ENCODE measurements at places on chromosomes 7 and 10.

DNA sequence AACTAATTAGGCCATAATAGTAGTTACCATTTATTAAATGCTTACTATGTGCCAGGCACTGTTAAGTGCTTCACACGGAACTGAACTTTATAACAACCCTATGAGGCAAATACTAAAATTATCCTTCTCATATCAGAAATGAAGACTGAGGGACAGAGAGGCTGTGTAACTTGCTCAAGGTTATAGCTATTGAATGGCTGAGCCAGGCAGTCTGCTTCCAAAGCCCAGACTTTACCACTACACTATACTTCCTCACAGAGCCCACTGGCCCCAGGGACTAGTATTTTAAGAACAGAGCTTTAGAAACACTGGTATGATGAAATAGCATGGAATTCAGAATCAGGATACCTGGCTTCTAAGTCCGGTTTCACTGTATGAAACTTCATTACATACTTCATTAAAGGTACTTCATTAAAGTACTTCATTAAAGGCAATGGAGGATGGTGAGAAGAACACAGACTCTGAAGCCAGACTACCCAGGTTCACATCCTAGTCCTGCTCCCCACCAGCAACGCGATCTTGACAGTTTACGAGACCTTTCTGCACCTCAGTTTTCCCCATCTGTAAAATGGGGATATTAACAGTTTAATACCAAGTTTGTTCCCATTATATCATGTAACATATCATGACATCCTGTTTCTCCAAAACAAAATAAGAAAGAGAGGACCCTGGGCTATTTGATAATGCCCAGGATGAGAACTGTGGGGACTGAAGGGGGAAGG is 19.6 kb downstream of the ANXA11 start:
- peaks cover 8% of the 10 kb centered on the region for H3K4me1 ChIP-seq
- H3K36me3 ChIP-seq = peaks cover 11% of the 10 kb centered on the region
- no peak overlapping the region for H3K27ac ChIP-seq
- DNase-seq = no peak

- H3K4me3 ChIP-seq = no peak overlapping the region
- H3K36me3 ChIP-seq = no peaks in the 10 kb centered on the region
- peaks cover 2% of the 10 kb centered on the region for H3K4me1 ChIP-seq
- no peaks in the 10 kb centered on the region for H3K27me3 ChIP-seq
- H3K27ac ChIP-seq = no peak overlapping the region
Observed at GRCh38 chr10:110898391-110898790, 20.6 kb downstream of the BBIP1 start.

GRCh38 chr7:55887821-55888247 is 578 bp downstream of the ZNF713 start:
- H3K27me3 ChIP-seq = no peaks in the 10 kb centered on the region
- peak overlapping the region; percentile 56 for H3K4me3 ChIP-seq
- no peaks in the 10 kb centered on the region for H3K4me1 ChIP-seq
- H3K27ac ChIP-seq = no peak overlapping the region

DNA sequence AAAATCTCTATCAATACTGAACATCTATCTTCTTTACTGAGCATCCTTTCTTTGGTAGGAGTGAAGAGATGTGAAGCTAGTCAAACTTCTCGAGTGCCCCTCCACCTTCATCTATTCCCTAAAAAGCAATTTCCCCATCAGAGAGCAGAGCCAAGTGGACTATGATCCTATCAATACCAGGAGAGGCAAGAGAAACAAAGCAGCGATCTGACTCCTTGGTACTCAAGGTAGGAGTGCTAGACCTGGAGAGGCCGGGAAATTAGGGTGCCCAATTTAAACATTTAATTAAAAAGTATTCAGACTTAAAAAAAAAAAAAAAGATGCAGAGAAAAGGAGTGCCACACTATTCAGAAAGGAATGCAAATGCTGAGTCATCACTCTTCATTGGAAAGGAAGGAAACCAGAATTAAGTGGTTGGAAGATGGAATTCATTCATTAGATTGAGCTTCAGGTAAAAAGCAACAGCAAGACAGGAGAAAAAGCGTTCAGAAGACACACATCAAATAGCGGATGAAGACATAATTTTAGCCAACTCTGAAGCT is 1.6 kb downstream of the TIAL1 start:
- DNase-seq = peak; percentile 50
- H3K4me3 ChIP-seq = peak overlapping the region; percentile 93
- peak overlapping the region; percentile 93 for H3K27ac ChIP-seq
- H3K4me1 ChIP-seq = peaks cover 2% of the 10 kb centered on the region
- no peaks in the 10 kb centered on the region for H3K27me3 ChIP-seq

DNA sequence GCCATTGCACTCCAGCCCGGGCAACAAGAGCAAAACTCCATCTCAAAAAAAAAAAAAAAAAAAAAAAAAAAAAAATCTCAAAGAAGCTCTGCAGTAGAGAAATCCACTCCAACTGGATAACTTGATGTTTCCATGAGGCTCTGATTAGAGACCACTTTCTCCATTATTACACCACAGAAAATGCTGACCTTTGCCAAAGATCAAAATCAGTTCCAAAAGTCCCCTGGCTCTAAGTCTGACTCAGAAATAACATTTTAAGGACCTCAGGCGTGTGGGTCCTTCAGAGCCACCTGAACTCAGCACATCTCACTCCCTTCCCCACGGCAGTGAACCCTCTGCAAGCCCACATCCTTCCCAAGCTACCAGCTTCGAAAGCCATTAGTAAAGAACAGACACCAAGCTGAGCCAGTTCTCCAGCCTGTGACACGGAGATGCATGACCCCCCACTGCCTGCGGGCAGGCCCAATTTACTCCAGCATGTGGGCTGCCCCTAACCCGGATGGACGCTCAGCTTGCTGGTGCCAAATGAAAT is 13.8 kb upstream of the TMEM120A start:
- peak overlapping the region; percentile 51 for H3K27ac ChIP-seq
- no peak for DNase-seq
- no peaks in the 10 kb centered on the region for H3K27me3 ChIP-seq
- peaks cover 6% of the 10 kb centered on the region for H3K36me3 ChIP-seq

GRCh38 chr7:135558881-135559280 is 1.2 kb downstream of the NUP205 start:
- DNase-seq = no peak
- no peaks in the 10 kb centered on the region for H3K4me1 ChIP-seq
- H3K4me3 ChIP-seq = peak overlapping the region; percentile 83
- H3K27me3 ChIP-seq = no peaks in the 10 kb centered on the region

- H3K36me3 ChIP-seq = no peaks in the 10 kb centered on the region
- H3K27me3 ChIP-seq = no peaks in the 10 kb centered on the region
- no peak overlapping the region for H3K4me3 ChIP-seq
- no peak for DNase-seq
- peaks cover 2% of the 10 kb centered on the region for H3K4me1 ChIP-seq
- H3K27ac ChIP-seq = no peak overlapping the region
Observed at GRCh38 chr10:106446920-106447319, 717.6 kb downstream of the SORCS1 start.

- H3K4me1 ChIP-seq = peaks cover 40% of the 10 kb centered on the region
- H3K27ac ChIP-seq = peak overlapping the region; percentile 51
- H3K36me3 ChIP-seq = peaks cover 25% of the 10 kb centered on the region
- DNase-seq = peak; percentile 72
- H3K27me3 ChIP-seq = no peaks in the 10 kb centered on the region
- H3K4me3 ChIP-seq = no peak overlapping the region
Observed at GRCh38 chr10:79219322-79219957, 127.8 kb upstream of the PPIF start.

DNA sequence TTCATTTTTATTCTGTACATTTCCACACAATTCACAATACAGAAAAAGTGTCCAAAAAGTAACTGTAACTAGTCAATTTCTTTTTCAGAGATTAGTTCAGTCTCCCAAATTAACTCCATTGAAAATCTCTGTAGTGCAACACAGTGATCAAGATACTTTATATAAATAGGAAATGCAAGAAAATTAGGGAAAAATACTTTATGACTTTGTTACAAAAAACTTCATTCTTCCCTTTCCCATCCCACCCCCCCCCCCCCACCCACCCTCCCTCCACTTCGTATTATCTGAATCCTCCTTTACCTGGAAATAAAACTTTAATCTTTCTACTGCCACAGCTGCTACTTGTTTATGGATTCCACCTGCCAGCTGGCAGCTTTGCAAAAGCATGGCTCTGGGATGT is 37.5 kb upstream of the PTN start:
- no peak overlapping the region for H3K27ac ChIP-seq
- H3K27me3 ChIP-seq = no peaks in the 10 kb centered on the region
- H3K4me3 ChIP-seq = no peak overlapping the region
- H3K4me1 ChIP-seq = no peaks in the 10 kb centered on the region

DNA sequence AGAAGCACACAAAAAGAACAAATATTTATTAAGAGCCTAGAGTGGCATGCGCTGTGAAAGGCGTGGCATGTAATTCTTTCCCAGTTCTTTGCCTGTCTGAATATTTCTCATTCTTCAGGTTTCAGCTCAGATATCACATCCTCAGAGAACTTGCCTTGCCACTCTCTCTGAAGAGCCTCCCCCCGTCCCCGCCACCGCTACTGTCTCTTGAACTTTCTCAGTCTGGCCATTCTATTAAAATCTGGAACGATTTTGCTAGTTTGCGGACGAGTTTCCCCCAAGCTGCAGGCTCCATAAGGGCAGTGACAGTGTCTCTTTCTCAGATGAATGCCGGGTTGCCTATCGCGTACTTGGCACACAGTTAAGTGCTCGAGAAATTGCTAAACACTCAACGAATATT is 787 bp upstream of the PLEKHA1 start:
- no peak for DNase-seq
- H3K4me3 ChIP-seq = peak overlapping the region; percentile 42
- peaks cover 3% of the 10 kb centered on the region for H3K4me1 ChIP-seq

GRCh38 chr7:151537818-151538561 is 18.3 kb upstream of the RHEB start:
- no peaks in the 10 kb centered on the region for H3K36me3 ChIP-seq
- H3K27me3 ChIP-seq = peaks cover 2% of the 10 kb centered on the region
- no peak overlapping the region for H3K27ac ChIP-seq
- DNase-seq = peak; percentile 51

DNA sequence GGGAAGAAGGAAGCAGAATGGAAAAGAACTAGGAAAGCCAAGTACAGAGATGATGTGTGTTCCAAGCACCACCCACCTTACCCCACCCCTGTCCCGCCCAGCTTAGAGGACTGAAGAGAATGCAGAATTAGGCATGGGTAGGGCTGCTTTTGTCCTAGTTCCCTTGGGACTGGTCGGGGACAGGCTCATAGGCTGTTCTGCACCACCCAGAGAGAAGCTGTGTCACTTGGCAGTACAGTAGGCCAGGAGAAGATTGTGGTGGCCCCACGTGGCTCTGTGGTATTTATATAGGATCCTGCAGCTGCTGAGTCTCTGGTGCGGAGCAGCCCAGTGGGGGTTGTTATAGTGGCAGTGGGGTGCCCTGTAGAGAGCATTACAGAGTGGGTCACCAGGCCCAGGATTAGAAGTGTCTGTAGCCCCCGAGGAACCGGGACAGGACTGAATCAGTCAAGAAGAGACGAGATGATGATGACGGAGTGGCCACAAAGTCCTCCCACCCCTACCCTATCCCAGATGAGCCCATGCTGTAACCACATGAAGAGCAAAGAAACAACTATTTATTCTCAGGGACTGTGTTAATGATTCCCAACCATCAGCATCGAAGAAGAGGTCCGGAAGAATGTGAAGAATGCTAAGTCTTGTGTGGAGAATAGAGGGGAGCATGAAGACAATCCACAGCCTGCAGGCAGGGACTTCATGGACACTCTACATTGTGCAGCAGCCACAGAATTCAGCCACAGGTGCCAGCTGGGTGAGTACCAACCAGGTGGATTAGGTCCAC is 88.9 kb downstream of the C1GALT1 start:
- H3K27ac ChIP-seq = no peak overlapping the region
- no peaks in the 10 kb centered on the region for H3K27me3 ChIP-seq
- no peak for DNase-seq
- no peak overlapping the region for H3K4me3 ChIP-seq
- H3K4me1 ChIP-seq = no peaks in the 10 kb centered on the region
- H3K36me3 ChIP-seq = no peaks in the 10 kb centered on the region

DNA sequence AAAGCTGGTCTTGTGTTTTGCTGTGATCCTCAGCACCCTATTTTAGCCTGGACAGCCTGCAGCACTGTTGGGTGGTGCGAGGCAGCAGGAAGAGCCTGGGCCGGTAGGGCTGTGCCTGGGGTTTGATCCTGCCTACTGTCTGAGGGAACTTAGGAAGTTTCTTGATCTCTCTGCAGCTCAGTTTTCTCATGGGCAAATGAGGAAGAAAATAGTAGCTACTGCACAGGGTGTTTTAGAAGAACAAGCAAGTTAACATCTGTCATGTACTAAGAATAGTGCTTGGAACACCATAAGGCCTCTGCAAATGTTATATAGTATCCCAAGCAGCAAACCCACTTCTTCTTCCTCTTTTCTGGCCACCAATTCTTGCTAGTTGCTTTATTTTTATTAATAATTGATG is 12.0 kb upstream of the AGR2 start:
- DNase-seq = no peak
- no peaks in the 10 kb centered on the region for H3K36me3 ChIP-seq
- H3K27ac ChIP-seq = no peak overlapping the region
- H3K4me1 ChIP-seq = no peaks in the 10 kb centered on the region
- H3K27me3 ChIP-seq = no peaks in the 10 kb centered on the region
- H3K4me3 ChIP-seq = no peak overlapping the region

GRCh38 chr10:51422311-51423120 is 276.9 kb downstream of the CSTF2T start:
- no peaks in the 10 kb centered on the region for H3K27me3 ChIP-seq
- H3K4me3 ChIP-seq = no peak overlapping the region
- peak overlapping the region; percentile 33 for H3K27ac ChIP-seq

DNA sequence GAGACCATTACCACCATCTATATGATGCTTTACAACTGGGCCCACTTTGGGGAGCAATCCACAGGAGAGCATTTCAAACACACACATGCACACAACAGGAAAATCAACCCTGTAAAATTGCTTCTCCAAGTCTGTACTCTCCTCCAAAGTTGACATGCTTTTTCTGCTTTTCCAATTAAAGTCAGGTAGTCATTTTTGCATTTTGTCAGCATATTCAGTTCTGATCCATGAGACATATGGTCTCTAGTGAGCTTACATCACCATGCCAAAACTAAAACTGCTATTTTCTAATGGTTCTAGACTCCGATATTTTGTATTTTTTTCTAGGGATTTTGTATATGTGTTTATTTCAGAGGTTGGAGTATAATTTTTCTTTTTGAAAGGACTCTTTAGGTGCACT is 373.5 kb upstream of the LRRTM3 start:
- no peaks in the 10 kb centered on the region for H3K4me1 ChIP-seq
- no peak overlapping the region for H3K27ac ChIP-seq
- H3K27me3 ChIP-seq = no peaks in the 10 kb centered on the region
- H3K4me3 ChIP-seq = no peak overlapping the region
- no peak for DNase-seq

- H3K27ac ChIP-seq = no peak overlapping the region
- no peak overlapping the region for H3K4me3 ChIP-seq
- no peaks in the 10 kb centered on the region for H3K36me3 ChIP-seq
- no peaks in the 10 kb centered on the region for H3K4me1 ChIP-seq
- no peak for DNase-seq
Observed at GRCh38 chr10:66828957-66829356, 96.9 kb upstream of the LRRTM3 start.

DNA sequence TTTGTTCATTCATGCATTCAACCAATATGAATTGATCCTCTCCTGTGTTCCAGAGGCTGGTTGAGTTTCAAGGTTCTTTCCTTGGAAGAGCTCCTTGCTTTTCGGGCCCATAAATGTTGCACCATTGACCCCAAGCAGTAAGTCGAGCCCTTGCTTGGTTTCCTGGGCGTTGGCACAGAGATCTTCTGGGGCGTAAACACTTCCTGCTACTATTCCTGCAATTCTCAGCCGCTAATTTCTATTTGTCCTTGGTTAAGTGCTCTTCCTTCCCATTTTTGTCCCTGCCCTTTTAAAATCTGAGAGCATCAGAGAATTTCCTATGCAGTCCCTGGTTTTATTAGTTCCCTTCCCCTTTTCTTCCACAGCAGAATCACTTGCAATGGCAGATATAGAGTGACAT is 44.1 kb upstream of the ADRB1 start:
- DNase-seq = no peak
- H3K27ac ChIP-seq = no peak overlapping the region
- no peaks in the 10 kb centered on the region for H3K4me1 ChIP-seq
- no peaks in the 10 kb centered on the region for H3K27me3 ChIP-seq

Data from fibroblast of lung (primary cell).